ENCODE measurements at places on chromosomes 16 and 17.

DNA sequence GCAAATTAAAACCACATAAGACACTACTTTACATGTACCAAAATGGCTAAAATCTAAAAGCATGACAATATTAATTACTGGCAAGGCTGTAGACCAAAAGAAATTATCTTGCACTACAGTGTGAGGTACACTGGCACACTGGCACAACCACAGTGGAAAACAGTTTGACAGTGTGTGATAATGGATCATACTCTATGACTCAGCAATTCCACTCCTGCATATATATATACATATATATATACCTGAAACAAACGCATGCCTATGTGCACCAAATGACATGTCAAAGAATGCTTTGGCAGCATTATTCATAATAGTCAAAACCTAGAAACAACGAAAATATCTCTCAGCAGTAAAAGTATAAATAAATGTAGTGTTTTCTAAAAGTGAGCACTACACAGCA is 4.6 kb upstream of the DYNLRB2 start:
- DNase-seq, result no peak

DNA sequence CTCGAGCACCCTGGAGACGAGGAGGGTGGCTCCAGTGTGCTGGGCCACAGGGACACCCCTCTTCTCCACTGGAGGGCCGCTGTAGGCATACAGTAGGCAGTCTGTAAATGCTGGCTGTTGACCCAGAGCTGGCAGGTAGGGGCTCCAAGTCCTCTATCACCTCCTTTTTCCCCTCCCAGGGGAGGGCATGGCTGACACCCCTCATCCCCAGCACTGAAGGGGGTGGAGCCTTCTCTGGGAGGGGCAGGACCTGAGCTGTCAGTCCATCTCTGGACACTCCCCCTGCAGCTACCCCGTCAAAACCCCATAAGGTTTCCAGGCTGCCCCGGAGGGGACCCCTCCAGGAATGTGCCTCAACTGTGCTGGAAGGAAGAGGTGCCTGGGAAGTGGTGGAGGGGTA is 2.4 kb downstream of the KCNJ12 start:
- no peak for DNase-seq

GRCh38 chr17:56803071-56803470 is 30.6 kb downstream of the C17orf67 start:
- no peak for DNase-seq

GRCh38 chr16:30927789-30928378 is 4.5 kb downstream of the FBXL19 start:
- peak; percentile 22 for DNase-seq

DNA sequence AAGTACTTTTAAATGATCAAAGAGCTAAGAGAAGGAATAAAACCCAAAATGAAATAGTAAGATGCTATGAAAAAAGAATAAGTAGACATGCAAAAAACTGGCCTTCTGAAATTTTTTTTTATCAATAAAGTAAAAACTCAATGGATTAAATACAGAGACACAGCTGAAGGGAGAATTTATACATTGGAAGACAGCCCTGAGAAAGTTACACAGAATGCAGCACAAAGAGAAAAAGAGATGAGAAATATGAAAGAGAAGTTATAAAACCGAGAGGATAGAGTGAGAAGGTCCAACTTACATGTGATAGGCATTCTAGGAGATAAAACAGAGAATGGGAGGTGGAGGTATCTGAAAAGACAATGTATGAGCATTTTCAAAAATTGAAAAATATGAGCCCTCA is 57.0 kb downstream of the MARF1 start:
- DNase-seq, result no peak

- no peak for DNase-seq
These were observed 40.1 kb downstream of the PEMT start for GRCh38 chr17:17551361-17551760.

DNA sequence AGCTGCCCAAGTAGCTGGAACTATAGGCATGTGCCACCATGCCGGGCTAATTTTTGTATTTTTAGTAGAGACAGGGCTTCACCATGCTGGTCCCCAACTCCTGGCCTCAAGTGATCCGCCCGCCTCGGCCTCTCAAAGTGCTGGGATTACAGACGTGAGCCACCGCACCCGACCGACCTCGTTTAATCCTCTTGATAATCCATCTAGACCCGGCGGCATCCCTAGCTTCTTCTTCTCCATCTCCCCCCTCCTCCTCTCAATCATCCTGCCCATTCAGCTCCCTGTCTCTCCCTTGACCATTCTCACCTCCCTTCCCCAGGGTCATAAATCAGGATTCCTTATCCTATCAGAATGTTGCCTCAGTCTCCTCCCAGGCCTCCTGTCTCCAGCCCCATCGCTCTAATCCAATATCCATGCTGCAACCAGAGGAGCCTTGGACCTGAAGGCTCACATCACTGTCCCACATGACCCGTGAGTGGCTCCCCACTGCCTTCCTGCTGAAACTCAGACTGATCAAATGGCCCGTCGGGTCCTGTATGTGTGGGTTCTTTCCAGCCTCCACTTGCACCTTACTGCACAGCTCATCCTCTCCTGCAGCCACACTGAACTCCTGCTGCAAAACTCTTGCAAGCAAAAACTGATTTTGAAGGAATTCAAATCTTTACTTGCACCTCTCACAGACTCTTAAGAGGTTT is 74.1 kb upstream of the CDH5 start:
- DNase-seq, result no peak

DNA sequence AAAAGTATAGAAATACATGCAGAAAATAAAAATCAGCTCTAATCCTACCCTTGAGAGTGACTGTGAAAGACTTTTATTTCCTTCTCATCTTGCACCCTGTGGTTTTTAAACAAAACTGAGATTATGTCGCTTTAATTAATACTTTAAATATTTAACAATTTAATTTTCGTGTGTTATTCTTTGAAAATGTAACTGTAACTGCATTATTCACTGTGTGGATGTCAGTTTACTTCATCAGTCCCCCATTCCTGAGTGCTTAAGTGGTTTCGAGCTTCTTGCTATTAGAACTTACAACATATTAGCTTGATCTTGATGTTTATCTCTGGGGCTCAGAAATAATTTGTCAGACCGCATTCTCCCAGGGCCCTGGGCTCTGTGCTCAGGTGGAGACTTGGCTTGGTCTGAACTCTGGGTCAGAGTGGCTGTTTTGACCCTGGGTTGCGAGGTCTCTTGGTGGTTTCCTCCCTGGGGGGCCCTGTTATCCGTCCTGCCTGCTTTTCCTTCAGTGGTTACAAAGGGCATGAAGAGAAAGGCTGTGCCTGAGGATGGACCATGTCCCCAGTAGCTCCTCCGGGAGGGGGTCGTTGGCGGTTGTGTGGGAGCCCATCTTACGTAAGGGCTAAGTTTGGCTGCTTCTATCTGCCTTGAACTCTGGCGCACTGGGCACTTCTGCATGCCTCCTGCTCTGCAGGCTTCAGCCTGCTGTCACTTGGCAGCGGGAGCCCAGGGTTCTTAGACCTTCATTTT is 25.7 kb downstream of the AKAP1 start:
- DNase-seq, result no peak

GRCh38 chr17:78409191-78409928 is 30.9 kb downstream of the PGS1 start:
- DNase-seq, result no peak

DNA sequence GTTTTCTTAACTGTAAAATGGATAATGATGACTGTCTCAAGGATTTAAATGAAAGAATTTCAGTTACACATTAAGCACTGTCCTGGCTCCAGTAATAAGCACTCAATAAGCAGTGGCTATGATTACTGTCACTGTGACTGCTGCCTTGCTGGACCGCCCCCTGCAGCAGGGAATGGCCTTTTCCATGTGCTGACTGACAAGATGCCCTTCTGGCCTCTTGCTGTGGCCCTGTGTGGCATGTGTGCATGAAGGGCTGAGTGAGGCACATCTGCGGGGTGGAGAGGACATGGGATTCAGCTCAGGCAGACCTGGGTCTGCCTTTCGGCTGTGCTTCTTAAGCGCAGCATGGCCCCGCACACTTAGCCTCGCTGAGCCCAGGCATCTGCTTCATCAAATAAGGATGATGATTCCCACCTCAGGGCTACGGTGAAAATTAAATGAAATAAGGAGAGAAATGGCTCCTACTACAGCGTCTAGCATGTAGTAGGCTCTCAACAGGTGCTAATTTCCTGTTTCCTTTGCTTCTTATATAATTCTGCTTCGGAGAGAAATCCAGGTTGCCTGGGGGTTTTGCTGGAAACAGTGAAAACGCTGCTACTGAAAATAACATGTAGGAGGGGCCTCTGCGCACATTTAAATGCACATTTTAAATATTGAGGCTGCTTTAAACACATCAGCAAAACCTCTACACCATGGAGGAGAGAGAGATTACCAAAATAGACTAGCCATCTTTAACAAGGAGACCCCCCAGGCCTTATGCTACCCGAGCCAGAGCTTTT is 183.9 kb downstream of the PARN start:
- no peak for DNase-seq

- DNase-seq, result no peak
These were observed 14.3 kb downstream of the EFCAB13 start for GRCh38 chr17:47338026-47338425.

GRCh38 chr17:5019475-5019956 is 15.7 kb downstream of the SLC52A1 start:
- no peak for DNase-seq

DNA sequence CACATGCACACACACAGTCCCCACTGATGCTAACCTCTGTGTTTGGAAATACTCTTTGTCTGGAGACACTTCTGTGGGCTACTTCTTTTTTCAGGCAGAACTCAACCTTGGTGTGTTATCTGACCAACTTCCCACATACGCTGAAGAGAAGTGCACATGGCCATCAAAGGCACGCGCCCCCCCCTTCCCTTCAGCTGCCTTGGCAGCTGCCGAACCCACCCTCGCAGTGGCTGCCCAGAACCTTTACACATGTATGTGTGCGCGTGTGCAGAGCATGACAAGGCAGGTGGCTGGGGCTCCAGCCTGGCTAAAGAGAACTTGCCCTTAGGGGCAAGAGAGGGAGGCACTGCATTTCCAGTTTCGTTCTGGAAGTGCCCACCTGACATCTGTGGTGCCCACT is 3.9 kb downstream of the RAPGEFL1 start:
- no peak for DNase-seq

All from AG10803 (cell line).